Stimulated activated CD8-positive, alpha-beta memory T cell treated with anti-CD3 and anti-CD28 coated beads, Interleukin-12 subunit alpha, Interleukin-12 subunit beta, amount 100 ng/mL, for 1 hour (primary cell): ENCODE measurements at places on chromosomes 16 and 17.
A peak's percentile ranks its signal among the peaks of the same experiment; 100 is the strongest.

DNA sequence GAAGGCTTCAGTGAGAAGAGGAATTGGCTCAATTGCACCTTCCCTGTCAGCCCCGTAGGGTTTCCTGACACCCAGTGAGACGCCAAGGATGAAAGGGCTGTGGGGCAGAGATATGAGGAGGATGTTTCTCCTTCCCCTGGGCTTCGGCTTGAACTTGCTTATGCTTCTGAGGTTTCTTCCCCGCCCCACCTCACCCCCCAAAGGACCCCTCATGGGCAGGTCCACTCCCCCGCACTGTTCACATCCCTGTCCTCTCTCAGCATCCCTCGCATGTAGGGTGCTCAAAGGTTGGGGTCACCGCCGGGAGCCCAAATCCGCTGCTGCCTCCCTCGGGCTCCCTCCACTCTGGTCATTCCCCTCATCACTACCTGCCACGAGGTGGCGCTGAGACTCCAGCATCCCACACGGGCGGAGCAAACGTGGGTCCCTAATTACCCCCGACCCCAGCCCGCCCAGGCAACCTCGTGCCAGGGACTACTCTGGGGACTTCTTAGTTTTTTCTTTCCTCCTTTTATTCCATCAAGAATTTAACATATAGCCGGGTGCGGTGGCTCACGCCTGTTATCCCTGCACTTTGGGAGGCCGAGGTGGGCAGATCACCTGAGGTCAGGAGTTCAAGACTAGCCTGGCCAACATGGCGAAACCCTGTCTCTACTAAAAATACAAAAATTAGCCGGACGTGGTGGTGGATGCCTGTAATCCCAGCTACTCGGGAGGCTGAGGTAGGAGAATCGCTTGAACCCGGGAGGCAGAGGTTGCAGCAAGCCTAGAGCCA, 3.3 kb upstream of the TRARG1 start:
- peak; percentile 66 for DNase-seq

- no peak for DNase-seq
Measured at GRCh38 chr16:15856182-15856581, 646 bp downstream of the MYH11 start.

DNA sequence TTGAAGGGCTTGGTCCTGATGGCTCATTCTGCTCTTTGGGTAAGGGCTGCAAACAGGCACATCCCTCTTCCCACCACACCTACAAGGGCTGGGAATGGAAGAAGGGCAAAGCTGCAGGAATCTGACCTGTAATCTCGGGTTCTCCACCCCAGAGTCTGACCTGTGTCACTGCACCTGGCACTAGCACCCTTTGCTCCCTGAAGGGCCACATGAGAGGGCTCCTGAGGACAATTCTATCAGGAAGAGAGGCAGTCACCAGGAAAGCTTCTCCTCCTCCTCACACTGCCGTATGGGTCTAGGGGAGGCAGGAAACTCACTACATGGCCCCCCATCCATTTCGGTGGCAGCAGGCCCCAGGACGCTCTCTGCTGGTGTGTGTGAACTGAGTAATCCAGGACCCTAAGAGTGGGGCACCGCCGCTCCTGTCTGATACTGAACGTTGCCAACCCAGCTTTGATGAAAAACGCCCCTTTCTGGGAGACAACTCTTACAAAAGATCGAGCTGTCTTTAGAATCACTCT, 26.4 kb downstream of the TTLL6 start:
- DNase-seq, result no peak

- DNase-seq, result no peak
Measured at GRCh38 chr17:48563385-48563838, 14.7 kb downstream of the HOXB4 start.

- no peak for DNase-seq
Measured at GRCh38 chr17:17723354-17724261, 42.4 kb downstream of the RAI1 start.

GRCh38 chr17:76701471-76701967, 9.2 kb downstream of the MXRA7 start:
- no peak for DNase-seq

- DNase-seq, result peak; percentile 20
Measured at GRCh38 chr16:67801883-67802282, 4.5 kb downstream of the RANBP10 start.

DNA sequence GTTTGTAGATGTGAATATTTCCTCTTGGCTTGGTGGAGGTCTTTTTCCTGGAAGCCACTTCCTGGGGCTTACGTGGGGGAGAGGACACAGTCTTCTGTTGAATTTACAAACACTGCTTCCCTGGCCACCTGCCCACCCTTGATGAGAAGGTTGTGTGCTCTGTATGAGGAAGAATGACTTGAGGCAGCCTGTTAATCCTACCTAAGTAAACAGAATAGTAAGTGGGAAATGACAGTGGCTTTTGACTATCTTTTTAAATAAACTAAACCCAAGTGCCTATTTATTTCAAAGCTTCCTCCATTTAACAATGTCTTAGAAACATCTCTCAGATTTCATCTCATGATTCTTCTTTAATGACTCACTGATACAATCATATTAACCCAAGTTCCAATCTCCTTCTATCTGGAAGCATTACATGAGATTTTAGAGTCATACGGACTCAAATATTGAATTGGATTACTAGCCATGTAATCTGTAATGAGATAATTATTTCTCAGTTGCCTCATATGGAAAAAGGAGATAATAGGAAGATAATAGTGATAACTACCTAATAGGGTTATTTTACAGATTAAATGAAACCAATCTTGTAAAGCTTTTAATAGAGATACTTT, 96.6 kb upstream of the SMIM36 start:
- no peak for DNase-seq

DNA sequence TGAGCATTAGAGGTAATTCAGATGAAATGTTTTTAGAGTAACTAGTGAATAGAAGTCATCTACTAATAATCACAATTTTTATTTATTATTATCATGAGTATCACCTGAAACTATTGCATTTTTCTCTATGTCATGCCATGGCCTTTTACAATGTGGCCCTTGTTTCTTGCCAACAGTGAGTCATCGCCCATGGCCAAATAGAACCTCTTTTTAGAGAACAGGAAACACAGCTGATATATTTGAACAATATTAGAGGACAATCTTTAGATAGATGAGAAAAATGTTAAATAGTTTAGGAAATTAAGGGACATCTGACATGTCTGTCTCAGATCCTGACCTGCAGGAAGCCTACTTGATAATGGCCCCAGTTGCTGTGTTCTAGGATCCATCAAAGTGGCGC, 1584.4 kb upstream of the GOT2 start:
- no peak for DNase-seq

DNA sequence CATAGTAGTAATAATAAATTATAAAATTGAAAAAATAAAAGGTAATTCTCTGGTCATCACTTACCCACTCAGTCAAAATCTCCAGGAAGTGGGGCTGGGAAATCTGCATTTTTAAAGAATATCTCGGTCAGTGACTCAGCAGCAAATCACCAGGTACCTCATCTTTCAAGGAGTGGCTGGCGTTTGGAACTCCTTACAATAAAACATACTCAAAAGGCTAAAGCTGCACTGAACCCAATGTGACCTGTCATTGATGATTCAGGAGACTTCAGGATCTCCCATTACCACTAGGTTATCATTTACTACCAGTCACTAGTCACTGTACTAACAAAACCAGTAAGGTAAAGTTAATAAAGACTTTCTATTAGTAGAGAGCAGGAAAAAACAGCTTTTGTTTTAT, 21.5 kb upstream of the RFFL start:
- no peak for DNase-seq

GRCh38 chr17:80376531-80376930, 38.4 kb upstream of the ENDOV start:
- DNase-seq, result no peak

DNA sequence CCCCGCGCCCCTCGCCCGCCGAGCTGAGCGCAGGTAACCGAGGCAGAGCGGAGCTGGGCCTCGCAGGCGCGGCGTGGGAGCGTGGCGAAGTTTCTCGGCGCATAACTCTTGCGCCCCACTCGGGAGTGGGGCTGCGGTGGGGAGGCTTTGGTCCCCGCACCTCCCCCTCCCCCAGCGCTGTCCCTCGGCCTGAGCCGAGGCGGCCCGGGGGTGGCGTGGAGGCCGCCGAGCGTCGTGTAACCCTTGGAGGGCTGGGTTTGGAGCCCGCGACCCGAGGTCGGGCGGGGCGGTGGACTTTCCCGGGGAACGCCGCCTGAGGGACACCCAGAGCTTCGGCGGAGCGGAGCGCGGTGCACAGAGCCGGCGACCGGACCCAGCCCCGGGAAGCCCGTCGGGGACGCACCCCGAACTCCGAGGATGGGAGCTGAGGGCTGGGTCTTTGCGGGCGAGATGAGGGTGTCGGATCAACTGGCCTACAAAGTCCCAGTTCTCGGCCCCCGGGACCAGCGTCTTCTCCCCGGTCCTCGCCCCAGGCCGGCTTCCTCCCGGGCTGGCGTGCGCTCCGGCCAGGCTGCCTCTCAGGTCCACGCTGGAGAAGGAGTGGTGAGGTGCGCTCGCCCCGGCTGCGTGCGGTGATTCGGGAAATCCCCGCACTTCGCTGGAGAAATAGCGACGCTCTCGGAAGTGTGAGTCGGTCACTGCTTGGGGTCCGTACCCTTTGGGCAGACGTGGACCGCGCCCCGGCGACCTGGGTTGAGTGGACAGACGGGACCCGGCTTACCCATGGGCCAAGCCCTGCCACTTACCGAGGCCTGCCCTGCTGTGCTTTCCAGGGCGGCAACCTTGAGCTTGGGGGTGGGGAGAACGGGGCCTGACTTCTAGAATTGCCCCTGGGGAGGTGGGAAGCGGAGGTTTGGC, 168.4 kb downstream of the RAB11FIP4 start:
- no peak for DNase-seq

- no peak for DNase-seq
Measured at GRCh38 chr17:83183951-83184506, 104.6 kb downstream of the METRNL start.

- peak; percentile 70 for DNase-seq
Measured at GRCh38 chr17:49407981-49408501, 6.6 kb downstream of the PHB1 start.

- no peak for DNase-seq
Measured at GRCh38 chr16:84973236-84973635, 38.1 kb downstream of the ZDHHC7 start.

- no peak for DNase-seq
Measured at GRCh38 chr17:17322516-17323510, 19.6 kb downstream of the NT5M start.

DNA sequence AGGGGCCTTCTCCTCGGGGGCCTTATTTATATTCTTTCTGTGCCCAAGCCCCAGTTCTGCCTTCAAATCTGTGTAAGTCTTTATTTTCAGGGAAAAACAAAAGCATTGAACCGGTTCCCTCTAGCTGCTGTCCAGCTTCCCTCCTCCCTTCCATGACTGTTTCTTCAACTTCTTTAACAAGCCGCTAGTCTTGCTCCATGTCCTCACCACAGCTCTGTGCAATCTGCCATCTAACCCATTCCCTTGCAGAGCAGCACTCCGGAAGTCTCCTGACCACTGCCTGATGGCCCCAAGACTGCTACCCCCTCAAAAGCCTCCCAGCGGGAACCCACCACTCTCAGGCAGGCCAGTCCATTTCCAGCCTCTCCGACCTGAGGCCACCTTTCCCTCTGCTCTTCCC, 16.9 kb downstream of the EMC8 start:
- no peak for DNase-seq

DNA sequence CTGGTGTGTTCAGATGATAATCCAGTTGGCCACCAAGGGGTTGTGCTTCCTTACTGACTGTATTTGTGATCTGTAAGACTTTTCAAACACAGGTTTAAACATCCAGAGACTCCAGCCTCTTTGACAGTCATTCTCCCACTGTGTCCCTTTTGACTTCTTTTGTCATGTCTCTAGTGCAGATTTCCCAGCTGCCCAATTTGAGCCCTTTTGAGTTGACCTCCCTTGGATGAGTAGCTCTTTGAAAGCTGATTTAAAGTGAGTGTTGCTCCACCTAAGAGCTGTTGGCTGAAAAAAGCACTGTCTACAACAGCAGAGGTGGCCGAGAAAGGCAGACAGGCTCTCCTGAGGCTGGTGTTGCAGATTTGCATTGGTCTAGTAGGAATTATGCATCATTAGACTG, 188.4 kb upstream of the TBX2 start:
- no peak for DNase-seq

DNA sequence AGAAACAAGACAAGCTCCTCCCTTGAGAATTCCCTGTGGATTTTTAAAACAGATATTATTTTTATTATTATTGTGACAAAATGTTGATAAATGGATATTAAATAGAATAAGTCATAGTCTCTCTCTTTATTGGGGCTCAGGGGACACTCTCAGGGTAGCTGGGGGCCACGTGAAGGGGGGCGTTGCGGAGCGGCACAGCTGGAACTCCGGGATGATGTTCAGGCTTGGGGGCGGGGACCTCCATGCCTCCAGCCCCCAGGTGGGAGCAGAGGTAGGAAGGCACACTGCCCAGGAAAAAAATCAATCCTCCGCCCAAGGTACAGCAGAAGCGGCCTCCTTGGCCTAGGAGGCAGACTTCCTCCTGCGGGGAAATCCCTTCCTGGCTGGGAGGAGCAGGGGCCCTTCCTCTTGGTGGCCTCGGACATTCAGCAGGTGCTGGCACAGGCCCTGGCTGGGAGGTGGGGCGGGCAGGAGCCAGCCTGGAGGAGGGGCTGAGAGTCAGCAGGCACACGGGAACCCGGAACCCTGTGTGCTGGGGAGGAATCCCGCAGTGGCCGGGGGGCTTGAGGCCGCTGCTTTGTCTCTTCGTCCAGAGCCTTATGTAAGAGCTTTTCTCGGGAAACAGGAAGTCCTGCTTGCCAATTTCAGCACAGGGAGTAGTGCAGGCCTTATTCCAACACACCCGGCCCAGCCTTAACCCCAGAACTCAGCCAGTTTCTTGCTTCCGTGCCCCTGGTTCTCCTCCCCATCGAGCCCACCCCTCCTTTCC, 591 bp upstream of the TNFSF13 start:
- no peak for DNase-seq

DNA sequence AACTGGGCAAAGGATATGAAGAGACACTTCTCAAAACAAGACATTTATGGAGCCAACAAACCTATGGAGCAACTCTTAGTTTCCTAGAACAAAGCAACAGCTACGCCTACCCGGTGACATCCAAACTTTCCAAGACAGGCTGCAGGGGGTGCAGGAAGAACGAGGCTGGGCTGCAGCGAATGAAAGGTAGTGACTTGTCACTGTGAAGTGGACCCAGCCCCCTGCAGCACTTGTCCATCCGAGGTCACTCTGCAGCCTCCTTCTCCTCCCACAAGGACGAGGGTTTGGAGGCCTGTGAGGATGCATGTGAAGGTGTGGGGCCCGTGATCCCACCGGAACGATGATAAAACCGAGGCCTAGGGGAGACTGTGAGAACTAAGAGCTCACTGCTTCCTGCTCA, 192.6 kb upstream of the RPL38 start:
- no peak for DNase-seq

GRCh38 chr16:20899477-20900298, 470 bp downstream of the DCUN1D3 start:
- DNase-seq, result no peak

GRCh38 chr16:51556694-51557340, 405.7 kb upstream of the SALL1 start:
- DNase-seq, result no peak

GRCh38 chr17:64503821-64504768, 2.0 kb downstream of the DDX5 start:
- no peak for DNase-seq
